Mesothelial cell of epicardium (in vitro differentiated cells): ENCODE measurements at places on chromosomes 1 and 21. TPM values are rescaled to one million over a fixed set of nuclear protein-coding genes. Genes with fewer than 3 reads are reported as not detected.

- no peak for DNase-seq
Observed at GRCh38 chr1:236736761-236737160, 50.5 kb downstream of the ACTN2 start.

DNA sequence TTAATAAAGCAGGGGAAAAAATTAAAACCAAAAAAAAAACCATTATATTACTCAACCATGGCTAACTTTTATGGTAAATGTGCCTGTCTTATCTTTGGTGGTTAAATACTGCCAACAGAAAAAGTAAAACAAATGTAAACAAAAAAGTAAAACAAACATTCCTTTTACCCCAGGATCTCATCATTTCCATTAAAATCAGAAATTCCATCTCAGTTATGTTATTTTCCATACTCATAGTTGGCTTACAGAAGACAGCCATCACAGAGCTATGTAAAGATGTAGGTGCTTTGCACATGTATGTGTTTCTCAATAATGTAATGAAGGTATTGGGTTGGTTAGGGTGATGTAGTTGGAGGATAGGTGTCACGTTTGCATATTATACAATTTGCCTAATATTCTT, 185.0 kb downstream of the KCNK2 start:
- no peak for DNase-seq

GRCh38 chr1:156149374-156150332, 3.7 kb upstream of the SEMA4A start:
- DNase-seq, result no peak

- no peak for DNase-seq
Observed at GRCh38 chr1:117609471-117609911, 3.6 kb downstream of the TENT5C start.

DNA sequence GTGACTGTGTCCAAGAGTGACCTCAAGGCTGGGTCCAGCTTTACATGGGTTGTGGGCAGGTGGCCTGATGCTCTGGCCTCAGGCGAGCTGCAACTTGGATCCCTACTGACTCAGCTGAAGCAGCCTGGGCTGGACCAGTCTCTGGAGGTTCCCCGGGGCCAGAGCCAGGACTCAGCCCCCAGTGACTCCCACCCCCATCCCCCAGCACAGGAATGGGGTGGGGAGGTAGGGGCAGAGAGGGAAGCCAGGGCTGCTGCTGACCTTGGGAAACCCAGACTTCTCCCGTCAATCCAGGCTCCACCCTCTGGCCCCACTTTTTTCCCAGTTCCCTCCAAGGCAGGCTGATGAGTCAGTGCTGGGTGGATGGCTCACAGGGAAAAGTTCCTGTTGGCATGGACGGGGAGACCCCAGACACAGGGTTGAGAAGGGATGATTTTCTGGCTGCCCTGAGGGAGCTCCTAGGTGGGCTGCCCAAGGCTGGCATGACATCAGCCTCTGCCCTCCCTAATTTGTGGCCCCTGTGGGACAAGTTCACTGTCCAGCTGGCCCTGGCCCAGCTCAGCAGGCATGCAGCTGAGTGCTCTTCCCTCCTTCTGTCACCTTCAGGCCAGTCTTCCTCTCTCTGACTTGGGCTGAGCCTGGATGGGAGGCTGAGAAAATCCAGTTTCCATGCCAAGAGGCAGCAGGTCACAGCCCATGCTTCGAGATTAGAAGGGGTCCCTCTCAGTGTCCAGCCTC, 2.2 kb downstream of the ZC3H12A start:
- DNase-seq, result no peak

The SH2D1B gene
- not detected in 3 replicates for total RNA-seq

- DNase-seq, result no peak
Observed at GRCh38 chr1:247574664-247575063, 13.5 kb upstream of the OR2G2 start.

The CRP gene
- not detected in 3 replicates for total RNA-seq

DNA sequence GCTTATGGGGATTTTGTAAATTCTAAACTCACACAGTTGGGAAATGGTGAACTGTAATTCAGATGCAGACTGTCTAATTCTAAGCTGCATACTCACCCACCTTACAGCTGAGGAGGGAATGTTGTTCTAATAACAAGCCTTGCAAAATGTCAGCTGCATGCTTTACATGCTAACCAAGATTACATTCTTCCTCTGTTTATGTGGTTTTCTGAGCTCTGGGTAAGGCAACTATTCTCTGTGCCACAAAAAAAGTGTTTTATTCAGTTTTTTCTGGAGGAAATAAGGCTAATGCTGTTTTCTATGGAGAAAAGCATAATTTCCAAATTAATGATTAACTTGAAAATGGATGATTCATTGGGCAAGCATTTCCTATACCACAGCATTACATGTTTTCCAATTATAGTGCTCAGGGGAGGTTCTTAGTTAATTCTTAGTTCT, 64.9 kb downstream of the RGS13 start:
- no peak for DNase-seq

- no peak for DNase-seq
Observed at GRCh38 chr1:78607334-78607927, 12.8 kb upstream of the IFI44L start.

The DMRTA2 gene
- 0.07 TPM in 1 of 3 replicates, not detected in the others for total RNA-seq

The KCNJ15 gene
- total RNA-seq, result 0.70 to 1.9 TPM (median 1.1 TPM) in 3 replicates

The LCE1E gene
- total RNA-seq, result not detected in 3 replicates

GRCh38 chr1:200471739-200472138, 61.9 kb upstream of the ZNF281 start:
- DNase-seq, result no peak

GRCh38 chr1:1165900-1166421, 7.7 kb upstream of the TTLL10 start:
- no peak for DNase-seq

GRCh38 chr1:208374391-208374941, 130.3 kb upstream of the PLXNA2 start:
- DNase-seq, result no peak

- DNase-seq, result no peak
Observed at GRCh38 chr1:7006996-7007871, 222.0 kb downstream of the CAMTA1 start.

- no peak for DNase-seq
Observed at GRCh38 chr1:240965581-240966091, 353.7 kb upstream of the GREM2 start.
